ENCODE measurements at places on chromosomes 6 and 20.

GRCh38 chr6:21441386-21441785, 152.2 kb upstream of the SOX4 start:
- DNase-seq, result no peak

GRCh38 chr6:2081155-2082138, 164.0 kb downstream of the GMDS start:
- no peak for DNase-seq

DNA sequence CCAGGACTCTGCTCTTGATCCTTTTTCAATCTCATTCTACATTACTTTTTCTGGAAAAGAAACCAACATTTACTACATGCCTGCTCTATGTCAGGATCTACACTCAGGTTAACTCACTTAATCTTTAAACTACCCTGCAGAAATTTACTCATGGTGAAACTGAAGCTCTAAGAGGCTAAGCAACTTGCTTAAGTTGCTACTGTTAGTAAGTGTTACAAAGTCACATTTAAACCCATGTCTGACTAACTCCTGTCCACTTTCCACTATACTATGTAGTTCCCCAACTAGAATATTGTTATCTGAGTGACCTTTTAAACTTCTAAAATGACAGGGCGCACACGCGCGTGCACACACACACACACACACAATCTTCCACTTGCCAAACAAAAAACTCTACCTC, 5.0 kb downstream of the CEP162 start:
- no peak for DNase-seq

DNA sequence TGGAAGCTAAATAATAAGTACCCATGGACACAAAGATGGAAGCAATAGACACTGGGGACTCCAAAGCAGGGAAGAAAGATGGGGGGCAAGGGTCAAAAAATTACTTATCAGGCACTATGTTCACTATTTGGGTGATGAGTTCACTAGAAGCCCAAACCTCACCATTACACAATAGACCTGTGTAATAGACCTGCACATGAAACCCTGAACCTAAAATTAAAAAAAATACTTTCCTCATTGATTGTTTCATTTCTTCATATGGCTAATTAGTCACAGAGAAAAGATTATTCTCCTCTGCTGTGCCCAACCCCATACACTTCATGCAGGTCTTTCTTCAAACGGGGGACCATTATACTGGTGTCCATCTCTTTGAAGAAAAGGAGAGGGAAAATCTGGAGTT, 213.0 kb upstream of the DTNBP1 start:
- DNase-seq, result no peak
